ENCODE measurements at places on chromosomes 16 and 17.

- no peak for DNase-seq
Measured at GRCh38 chr17:36131421-36131820, 27.8 kb downstream of the CCL4 start.

GRCh38 chr17:4858068-4858881 lies 25.1 kb downstream of the MINK1 start:
- no peak for DNase-seq

- DNase-seq = no peak
Measured at GRCh38 chr16:85716680-85717038, 27.9 kb upstream of the GINS2 start.

DNA sequence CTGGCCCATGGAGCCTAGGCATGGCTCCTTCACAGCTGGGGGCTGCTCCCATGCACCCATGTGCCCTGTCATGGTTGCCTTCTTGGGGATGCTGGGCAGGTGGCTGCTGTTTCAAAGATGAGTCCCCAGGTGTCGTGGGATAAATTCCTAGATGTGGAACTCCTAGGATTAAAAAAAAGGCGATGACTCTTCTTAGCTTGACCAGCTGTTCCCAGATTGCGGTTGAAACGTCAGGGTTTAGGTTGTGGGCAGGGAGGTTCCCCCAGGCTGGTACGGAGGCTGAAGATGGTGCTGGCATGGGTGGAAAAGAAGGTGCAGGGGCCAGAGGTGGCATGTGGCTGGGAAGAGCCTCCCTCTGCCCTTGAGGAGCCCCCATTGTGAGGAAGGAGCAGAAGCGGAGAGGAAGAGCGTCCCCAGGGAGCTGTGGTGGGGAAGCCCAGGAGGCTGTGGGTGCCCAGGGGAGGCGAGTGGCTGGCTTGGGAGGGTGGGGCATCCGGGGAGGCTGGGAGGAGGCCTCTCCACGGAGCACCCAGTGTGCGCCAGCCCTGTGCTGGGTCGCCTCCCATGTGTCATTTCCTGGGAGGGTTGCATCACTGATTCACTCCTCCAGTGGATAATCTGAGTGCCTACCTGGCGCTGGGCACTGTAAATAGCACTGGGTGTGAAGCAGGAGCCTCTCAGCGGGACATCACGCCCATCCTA lies 7.5 kb upstream of the KCNJ12 start:
- DNase-seq = no peak

DNA sequence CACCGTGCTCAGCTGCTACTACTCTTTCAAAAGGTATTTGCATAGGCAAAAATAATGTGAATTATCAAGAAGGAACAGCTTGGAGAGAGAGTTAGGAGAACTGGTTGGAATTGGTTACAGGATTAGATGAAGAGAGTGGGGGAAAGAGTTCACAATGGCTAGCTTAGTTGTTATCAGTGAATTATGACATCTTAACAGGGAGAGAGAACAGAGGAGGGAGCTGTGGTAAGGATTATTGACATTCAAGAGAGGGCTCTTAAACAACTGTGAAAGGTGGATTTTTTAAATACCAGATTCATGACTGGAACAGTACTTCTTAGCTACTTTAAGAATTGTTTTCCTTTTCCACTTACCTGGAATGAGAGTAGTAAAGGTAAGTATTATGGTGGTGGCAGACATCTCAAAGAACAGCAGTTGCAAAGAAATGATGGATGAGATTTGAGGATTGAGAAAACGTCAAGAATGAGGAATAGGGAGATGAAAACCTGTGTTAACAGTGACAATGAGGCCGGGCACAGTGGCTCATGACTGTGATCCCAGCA lies 43.9 kb upstream of the SLC5A11 start:
- DNase-seq = no peak

DNA sequence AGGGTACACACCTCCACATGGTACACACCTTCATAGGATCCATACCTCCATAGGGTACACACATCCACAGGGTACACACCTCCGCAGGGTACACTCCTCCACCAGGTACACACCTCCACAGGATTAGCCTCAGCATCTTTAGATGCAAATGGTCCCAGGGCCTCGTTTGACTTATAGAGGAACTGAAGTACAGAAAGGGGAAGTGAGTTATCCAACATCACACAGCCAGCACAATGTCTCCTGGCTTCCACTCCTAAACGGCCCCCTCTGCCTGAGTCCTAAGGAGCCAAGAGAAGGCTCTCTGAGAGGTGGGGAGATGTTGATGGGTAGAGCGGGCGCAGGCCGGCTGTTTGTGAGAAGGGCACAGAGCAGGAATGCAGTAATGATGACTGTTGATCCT lies 12.0 kb downstream of the FOXN1 start:
- DNase-seq = no peak

DNA sequence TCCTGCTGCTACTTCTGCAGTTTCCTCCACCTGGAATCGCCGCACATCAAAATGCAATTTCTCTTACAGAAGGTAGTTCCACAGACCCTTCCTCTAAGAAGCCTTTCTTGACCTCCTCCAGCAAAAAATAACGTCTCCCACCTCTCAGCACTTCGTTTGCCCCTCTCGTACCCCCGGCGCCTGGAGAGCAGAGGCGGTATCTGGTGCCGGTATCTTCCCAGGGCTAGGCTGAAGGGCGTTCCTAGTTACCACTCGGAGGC lies 482 bp downstream of the DCTPP1 start:
- DNase-seq = no peak

DNA sequence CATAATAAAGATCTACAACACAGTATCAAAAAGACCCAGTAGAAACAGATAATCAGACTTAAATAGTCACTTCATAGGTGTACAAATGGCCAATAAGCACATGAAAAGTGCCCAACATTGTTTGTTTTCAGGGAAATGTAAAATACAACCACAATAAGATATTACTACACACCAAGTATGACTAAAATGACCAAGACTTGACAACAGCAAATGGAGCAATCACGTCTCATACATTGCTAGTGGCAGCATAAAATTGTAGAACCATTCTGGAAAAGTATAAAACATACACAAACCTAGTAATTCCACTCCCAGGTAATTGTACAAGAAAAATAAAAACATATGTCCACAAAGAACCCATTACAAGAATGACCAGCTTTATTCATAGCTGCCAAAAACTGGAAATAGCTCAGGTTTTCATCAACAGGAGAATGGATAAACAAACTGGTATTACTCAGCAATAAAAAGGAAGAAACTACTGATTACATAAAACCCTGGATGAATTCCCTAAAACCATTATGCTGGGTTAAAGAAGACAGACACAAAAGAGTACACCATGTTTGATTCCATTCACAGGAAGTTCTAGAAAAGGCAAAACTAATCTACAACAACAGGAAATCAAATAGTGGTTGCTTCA lies 85.6 kb downstream of the TTC19 start:
- DNase-seq = no peak

Data from HTR-8/SVneo (cell line).